Hindlimb muscle (tissue), 1 donor: ENCODE measurements at places on chromosomes 1 and 21.

DNA sequence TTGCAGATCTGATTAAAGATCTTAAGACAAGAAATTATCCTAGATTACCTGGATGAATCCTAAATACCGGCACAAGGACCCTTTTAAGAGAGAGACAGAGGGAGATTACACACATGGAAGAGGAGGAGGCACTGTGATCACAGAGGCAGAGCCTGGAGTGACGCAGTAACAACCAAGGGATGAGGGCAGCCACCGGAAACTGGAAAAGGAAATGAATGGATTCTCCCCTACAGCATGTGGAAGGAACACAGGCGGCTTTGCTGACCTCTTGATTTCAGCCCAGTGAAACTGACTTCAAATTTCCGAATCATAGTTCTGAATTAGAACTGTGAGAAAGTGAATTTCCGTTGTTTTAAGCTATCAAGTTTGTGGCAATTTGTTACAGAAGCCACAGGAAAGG is 50.2 kb upstream of the IVNS1ABP start:
- DNase-seq = no peak

DNA sequence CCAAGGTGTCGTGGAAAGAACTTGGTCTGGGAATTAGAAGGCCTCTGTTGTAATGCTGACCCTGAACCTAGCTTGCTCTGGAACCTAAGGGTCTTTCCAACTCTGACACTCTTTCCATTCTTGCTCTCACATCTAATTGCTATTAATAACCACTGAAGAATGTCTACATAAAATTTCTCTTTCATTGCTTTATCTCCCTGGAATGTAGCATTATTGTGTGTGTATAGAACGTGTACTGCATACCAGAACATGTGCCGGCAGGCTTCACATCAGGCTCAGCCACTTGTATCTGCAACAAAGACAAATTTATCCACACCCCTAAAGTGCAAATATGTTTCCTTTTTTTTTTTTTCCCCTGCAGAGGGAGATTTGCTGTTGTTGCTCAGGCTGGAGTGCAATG is 13.9 kb upstream of the LAX1 start:
- DNase-seq = no peak

DNA sequence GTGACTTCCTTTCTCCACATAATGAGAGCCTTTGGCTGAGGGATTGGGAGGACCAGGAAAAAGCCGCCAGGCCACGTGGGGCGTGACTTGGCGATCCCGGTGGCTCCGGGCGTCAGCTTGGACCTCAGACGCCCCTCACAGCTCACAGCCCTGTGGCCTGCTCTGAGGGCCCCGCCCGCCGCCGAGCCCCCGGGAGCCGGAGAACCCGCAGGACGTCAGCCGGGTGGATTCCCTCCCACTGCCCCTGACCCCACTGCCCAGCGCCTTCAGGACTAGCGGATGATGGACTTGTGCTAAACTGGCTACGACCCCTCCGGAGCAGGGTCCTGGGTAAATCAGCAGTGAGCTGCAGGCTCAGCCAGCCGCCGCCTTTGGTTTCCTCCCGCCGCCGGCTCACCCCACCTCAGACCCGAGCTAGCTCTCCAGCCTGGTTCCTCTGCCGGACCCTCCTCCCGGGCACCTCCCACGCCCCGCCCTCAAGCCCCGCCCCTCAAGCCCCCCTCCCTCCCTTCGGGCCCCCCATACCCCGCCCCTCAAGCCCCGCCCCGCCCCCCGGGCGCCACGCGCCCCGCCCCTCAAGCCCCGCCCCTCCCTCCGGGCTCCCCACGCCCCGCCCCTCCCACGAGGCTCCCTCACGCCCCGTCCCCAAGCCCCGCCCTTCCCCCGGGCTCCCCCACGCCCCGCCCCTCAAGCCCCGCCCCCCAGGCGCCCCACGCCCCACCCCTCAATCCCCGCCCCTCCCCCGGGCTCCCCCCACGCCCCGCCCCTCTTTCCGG is 10.0 kb upstream of the FAAP20 start:
- peak; percentile 85 for DNase-seq

- peak; percentile 91 for DNase-seq
Measured at GRCh38 chr1:92298573-92299476, at the start of the genes GLMN and RPAP2. GLMN (minus strand) TSS chr1:92298987; CDS start chr1:92297999, 988 bp downstream. RPAP2 (plus strand) TSS chr1:92299059; CDS start chr1:92299074, 15 bp downstream.

GRCh38 chr1:13766592-13767564 is 66.9 kb downstream of the PRDM2 start:
- DNase-seq = no peak

DNA sequence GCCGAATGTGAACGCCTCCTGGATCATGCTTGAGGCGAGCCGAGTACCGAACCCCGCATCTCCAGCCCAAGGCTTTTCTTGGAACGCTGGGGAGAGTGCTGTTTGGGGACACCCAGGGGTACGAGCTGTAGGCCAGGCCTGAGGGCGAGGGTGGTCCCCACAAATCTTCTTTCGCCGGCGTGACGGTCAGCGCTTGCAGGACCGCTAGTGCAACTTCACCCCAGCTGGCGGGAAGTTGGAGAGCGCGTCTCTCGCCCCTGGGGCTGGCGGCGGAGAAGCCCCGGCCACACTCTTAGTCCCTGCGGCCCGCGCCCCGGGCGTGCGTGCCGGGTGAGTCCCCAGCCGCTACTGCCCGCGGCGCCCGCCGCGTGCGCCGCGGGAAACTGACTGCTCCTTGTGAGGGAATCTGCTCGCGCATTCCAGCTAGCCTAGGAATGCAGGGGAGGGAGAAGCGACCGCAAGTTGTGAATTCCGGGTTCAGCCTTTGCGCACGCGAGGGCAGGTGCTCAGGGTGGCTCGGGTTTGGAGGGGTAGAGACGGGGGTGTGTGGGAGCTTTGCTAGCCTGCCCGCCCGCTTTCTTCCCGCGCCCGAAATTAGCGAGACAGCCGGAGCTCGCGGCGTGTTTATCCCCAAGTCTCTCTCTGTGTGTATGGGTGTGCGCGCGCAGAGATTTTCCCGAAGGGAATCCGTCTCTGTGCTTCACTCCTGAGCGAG is 884 bp downstream of the LHX4 start:
- no peak for DNase-seq

GRCh38 chr1:12420171-12420570 is 190.3 kb downstream of the VPS13D start:
- no peak for DNase-seq

- no peak for DNase-seq
Measured at GRCh38 chr1:82465024-82465423, 664.3 kb downstream of the ADGRL2 start.

DNA sequence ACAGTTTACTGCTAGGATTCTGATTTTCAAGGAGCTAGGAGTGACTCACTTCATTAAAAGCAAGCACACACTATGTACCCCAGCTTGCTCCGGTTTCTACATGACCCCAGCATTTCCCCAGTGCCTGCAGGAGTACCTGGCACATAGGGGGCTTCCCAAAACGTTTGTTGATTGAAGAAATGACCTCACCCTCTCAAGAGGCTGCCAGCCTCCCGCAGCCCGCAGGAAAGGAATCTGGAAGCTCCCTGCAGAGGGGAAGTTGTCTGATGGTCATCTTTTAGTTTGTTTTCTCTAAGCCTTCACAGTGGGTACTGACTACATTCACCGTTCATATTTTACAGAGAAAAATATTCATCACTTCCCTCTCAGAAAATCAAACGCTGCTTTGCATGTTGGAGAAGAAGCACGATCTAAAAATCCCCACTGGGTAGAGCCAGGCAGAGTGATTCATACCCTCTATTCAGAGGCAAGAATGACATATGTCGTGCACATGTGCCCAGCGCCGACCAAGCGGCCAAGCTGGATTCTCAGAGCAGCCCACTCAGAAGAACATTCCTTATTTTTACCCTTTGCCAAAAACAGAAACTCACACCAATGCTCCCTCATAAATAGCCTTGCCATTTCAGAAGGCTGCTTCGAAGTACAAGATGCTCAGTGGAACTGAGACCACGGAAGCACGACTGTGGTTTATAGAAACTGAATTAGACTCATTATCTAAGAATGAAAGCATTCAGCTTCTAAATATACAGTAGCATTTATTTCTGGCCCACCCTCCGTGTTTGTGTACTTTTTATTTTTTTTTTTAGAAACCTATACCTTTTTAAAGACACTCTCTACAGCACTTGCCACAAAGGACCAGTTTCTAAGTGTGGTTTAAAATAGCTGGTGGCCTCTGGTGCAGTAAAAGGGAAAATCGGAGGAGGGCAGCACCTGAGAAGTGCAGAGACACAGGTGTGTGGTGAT is 143.2 kb downstream of the MIS18A start:
- no peak for DNase-seq

GRCh38 chr1:160953030-160953429 is 1.6 kb downstream of the ITLN2 start:
- no peak for DNase-seq

- no peak for DNase-seq
Measured at GRCh38 chr1:942864-943533, 16.1 kb downstream of the NOC2L start.

GRCh38 chr1:23194119-23194984 is 22.9 kb downstream of the HTR1D start:
- DNase-seq = no peak

DNA sequence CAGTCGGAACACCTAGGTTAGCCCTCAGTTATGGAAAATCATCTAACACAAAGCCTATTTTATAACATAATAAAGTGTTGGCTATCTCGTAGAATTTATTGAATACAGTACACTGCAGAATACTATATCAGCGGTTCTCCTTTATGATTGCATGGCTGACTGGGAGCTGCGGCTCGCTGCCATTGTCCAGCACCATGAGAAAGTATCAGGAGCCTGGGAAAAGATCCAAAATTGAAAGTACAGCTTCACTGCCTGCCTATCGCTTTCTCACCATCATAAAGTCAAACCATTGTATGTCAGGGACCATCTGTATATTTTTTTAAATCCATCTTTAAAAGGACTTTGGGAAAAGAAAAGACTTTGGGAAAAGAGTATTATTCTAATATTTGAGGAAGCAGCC is 111.9 kb upstream of the RAVER2 start:
- no peak for DNase-seq

GRCh38 chr1:184075055-184076029 is 23.8 kb downstream of the TSEN15 start:
- peak; percentile 75 for DNase-seq

GRCh38 chr1:46452931-46453325 is 36.7 kb upstream of the DMBX1 start:
- no peak for DNase-seq

- no peak for DNase-seq
Measured at GRCh38 chr1:243258731-243259130, 2.9 kb downstream of the SDCCAG8 start.

DNA sequence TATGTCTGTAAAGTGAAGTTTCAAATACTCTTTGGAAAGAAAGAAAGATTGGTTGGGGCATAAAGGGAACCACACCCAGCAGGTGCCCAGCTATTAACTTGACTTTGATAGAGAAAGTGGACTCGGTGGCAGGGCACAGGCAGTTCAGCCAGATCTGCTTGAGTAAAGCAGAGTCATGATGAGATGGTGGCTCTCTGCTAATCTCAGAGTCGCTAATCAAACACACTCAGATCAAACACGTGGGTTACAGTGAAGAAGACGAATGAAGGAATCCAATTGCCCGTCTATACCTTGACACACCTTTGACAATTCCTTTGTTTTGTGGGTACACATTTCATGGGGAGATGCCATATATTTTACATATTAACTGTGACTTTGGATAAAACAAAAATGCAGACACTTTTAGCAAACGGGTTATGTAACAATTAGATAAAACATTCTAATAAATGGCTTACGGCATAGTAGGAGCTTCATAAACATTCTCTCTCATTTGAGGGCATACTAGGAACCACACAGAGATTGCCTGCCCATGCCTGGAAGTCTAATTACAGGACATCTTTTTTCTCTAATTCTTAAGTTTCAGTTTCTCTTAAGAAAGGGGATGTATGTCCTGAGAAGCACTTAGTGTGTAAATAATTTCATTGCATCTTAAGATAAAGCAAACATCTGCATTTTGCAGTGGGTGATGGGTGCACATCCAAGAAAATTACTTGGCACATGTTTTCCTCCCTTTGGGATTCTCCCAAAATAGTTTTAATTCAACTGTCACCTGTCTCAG is 7.2 kb downstream of the CBR1 start:
- DNase-seq = no peak

GRCh38 chr21:41092312-41092711 is 75.6 kb upstream of the BACE2 start:
- DNase-seq = no peak

GRCh38 chr1:56510642-56511021 is 68.7 kb downstream of the PLPP3 start:
- DNase-seq = no peak

GRCh38 chr1:230426246-230427093 is at the start of gene PGBD5:
PGBD5 (minus strand) TSS chr1:230426332; CDS start chr1:230425928, 404 bp downstream.
- DNase-seq = peak; percentile 84

DNA sequence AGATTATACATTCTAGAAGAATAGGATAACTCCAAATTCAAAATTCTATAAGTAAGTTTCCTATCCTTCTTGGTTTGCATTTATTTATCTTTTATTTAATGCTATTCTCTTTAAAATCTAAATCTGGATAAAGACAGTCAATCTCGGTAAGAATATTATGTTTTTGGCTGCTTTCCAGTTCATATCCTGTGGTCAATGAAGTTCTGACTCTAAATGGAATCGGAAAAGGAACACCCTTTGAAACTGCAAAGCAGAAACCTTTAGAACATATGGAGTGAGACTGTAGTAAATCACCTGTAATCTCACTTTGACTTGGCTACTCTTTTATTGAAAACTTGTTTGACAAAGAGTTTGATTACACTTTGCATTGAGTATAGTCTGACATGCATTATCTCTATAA is 85.2 kb downstream of the KIFAP3 start:
- DNase-seq = no peak

DNA sequence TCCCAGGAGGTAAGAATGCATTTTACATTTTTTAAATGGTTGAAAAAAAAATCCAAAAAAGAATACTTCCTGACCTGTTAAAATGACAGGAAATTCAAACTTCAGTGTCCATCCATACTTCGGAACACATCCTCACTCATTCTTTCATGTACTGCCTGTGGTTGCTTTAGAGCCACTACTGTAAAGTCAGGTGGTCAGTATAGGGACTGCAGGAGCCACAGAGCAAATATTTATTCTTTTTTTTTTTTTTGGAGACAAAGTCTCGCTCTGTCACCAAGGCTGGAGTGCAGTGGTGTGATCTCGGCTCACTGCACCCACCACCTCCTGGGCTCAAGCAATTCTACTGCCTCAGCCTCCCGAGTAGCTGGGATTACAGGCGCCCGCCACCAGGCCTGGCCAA is 124.7 kb downstream of the CLIC6 start:
- DNase-seq = no peak

GRCh38 chr1:201598396-201598795 is 59.5 kb downstream of the NAV1 start:
- no peak for DNase-seq

DNA sequence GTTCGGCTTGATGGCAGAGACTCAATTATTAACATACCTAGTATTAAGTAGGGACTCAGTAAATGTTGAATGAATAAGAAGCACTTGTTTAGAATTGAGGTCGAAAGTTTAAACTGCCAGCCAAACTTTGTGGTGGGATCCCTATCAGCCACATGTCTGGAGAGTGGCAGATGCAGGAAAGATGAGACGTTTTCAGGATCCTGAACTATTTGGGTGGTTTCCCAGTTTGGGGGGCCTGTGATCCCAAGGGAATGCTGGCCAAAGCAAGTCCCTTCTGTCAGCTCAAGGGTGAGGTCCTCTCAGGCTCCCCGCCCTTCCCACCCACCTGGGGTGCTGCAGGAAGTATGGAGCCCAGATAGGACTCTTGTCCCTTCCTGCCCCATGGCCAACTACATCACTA is 38.6 kb downstream of the KCNC4 start:
- no peak for DNase-seq

GRCh38 chr21:45323487-45324311 is 36.0 kb upstream of the POFUT2 start:
- no peak for DNase-seq

- no peak for DNase-seq
Measured at GRCh38 chr1:3065396-3065795, 3.6 kb upstream of the PRDM16 start.
